ENCODE measurements at places on chromosomes 2 and 18. TPM values are rescaled to one million over a fixed set of nuclear protein-coding genes. Genes with fewer than 3 reads are reported as not detected.

DNA sequence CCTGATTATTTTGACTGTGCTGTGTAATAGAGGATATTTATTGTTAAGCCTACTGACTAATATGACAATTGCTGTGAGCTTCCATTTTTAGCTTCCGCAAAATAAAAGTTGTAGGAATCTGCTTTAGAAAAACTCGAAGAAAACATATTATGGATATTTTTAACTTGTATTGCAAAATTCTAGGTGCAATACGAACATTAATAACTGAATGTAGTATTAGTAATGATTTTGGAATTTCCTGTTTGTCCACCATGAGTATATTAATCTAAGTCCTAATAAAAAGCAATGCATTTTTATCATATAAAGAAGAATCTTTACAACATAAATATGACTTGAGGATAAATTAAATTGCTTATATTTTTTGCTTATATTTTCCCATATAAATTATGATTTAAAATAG lies 2.4 kb upstream of the DSC3 start:
- DNase-seq, result no peak

Gene DNAH7
- 0.21 TPM for polyA plus RNA-seq

Gene FAM237A
- not detected for polyA plus RNA-seq

Gene MEP1B
- 0.13 TPM for polyA plus RNA-seq

Gene RELCH
- polyA plus RNA-seq, result 25.4 TPM
